H54 (cell line): ENCODE measurements at places on chromosomes 4 and X.
A peak's percentile ranks its signal among the peaks of the same experiment; 100 is the strongest.

DNA sequence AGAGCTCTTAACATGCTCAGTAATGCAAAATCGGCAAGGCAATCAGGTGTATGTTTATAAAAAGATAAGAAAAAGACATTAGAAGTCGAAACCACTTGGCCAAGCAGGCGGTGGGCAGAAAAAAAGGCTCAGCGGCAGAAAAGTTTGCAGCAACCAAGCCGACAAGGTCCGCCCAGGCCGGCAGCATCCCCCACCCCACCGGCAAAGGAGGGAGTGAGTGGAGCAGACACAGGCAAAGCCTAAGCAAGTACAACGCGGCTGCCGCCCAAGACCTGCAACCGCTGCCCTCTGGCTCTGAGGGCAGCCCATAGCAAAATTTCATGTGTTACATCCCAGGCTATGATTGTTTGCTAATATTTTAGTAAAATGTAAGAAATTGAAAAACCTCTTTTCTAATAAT lies 125.4 kb upstream of the ZCCHC13 start:
- DNase-seq, result no peak

DNA sequence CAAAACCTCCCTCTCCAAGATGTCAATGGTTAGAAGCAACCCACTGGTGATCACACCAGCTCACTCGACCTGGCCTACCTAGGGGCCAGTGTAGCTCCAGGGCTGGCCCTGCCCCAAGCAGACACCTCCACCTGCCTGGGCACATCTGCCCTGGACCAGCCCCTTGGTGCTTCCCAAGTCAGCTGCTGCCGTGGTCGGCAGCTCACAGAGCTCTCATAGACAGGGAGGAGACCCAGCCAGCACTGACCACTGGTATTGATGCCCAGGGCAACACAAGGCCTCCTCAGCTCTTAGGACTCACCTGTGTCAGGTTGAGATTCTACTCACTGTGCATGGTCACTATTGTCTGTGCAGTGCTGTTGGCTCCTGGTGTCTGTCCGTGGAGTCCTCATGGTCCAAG lies 51.7 kb downstream of the SEPSECS start:
- no peak for DNase-seq

- DNase-seq, result no peak
Measured at GRCh38 chr4:41933997-41934503, 1.2 kb upstream of the TMEM33 start.

DNA sequence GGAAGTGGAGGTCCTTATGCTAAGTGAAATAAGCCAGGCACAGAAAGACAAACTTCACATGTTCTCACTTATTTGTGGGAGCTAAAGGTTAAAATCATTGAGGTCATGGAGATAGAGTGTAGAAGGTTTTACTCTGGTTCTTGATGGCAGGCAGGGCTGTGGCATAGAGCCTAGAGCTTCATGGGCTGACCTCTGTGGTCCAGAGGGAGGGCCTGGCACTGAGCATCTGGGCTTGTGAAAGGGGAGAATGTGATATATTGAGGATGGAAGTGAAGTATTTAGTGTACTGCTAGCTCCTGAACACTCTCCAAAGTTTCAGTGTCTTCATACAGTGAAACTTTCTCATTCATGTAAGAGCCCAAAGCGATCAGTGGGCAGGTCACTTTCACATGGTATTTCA lies 71.3 kb upstream of the ANXA3 start:
- DNase-seq, result no peak

DNA sequence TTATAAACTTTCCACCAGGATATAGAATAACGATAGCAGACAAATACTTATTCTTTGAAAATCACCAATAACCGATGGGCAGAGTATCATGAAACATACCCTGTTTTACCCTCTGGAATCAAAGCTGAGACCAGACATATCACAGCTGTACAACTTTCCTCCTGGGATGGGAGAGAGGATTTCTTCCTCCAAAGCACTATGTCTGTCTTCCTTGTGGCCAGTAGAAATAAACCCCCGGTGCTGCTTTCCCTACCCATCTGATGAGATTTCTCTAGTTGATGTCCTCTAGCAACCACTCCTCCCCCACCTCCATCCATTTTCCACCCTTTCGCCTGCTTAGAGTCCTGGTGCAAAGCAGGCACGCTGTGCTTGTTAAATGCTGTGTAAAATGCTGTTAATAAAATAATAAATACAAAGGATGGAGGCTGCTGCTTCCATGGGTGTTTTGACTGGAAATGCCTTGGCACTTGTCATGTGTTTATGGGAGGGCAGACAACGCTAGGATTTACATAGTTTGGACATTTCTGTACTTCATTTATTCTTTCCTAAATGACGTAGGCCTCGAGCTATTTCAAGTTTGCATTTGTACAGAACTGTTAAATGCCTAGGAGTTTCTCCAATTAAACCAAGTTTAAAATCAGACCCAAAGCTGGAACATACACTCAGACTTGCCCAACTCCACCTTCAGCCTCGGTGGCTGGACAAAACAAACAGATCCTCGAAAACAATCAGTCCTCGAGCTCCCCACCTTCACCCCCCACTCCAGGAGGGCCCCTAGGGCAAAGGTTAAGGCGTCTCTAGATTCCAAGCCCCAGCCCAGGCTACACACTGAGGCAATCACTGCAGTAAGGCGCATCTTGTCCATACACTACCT lies 10.1 kb downstream of the BCOR start:
- DNase-seq, result no peak

- DNase-seq, result no peak
Measured at GRCh38 chr4:108149588-108150380, 18.9 kb downstream of the LEF1 start.

DNA sequence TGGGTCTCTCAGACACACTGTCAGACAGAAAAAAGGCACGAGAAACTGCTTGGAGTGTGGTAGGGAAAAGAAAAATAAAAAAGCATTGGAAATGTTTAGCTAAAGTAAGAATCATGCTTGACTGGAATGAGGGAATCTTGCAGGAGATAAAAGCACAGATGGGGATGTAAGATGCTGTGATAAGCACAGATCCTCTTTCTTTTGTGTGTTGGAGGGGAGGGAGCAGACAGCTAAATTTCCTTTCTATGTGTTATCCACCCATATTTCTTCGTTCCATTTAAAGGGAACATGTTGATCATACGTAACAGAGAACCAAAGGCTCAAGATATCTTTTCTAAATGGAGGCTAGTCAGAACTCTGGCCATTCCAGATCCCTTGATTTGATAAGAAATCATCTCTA lies 614.0 kb upstream of the LCORL start:
- no peak for DNase-seq

- DNase-seq, result no peak
Measured at GRCh38 chrX:150616863-150617198, 48.4 kb downstream of the MTM1 start.

DNA sequence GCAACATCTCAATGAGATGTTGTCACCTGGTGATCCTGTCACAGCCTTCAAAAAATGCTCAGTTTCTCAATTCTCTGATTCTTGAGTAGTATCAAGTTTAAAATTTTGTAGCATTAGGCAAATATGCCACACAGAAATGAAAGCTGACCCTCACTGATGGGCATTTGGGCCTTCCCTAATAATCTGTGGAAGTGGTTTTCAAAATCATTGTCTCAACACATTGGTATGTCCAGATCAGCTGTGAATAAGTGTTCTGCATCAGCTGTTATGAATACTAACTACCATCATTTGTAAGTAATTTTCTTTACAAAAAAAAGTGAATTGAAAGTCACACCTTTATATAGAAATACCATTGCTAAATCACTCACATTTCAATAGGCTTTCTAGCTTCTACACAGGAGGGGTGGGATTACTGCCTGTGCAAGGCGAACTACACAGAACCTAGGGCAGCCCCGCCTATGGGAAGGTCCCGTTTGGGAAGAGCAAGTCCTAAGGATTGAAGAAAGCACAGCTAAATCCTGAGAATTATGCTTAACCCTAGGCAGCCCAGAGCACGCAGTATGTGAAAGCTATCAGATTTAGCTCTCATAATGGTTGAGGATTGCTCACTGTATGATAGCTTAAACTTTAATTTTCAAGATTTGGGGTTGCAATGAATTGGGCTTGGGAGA lies 73.4 kb downstream of the GPC3 start:
- DNase-seq, result no peak

- no peak for DNase-seq
Measured at GRCh38 chr4:95640311-95640710, 91.5 kb upstream of the UNC5C start.

DNA sequence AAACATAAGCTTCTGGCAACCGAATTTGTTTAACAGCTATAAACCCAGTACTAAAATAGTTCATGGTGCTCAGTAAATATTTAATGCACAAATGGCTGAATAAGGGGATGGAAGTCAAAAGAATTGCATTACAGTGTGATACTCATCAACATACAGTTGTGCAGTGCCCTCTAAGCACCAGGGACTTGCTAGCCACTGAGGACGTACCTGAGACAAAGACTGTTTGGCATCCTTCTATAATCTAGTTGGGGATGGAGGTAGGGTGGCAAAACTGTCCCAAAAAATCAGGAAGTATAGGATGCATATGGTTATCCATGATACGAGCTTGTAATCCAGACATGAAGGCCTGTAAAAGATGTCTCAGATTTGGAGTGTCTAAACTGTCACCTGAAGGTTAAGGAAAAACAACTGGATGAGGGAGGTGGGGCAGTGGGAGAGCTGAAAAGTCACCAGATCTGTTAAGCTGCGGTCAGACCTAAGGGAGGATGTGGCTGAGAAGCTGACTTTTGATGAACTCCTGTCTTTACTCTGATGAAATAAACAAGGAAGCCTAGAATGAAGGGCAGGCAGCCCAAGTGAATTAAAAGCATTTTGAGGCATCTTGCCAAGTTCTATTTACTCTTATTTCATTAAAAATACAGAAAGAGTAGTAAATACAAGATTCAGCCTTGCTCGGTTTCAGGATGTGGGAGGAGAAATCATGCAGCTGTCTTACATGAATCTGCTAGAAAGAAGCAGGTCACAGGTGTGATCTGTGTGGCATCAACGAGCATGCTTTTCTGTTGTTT lies 12.0 kb upstream of the CD38 start:
- no peak for DNase-seq

DNA sequence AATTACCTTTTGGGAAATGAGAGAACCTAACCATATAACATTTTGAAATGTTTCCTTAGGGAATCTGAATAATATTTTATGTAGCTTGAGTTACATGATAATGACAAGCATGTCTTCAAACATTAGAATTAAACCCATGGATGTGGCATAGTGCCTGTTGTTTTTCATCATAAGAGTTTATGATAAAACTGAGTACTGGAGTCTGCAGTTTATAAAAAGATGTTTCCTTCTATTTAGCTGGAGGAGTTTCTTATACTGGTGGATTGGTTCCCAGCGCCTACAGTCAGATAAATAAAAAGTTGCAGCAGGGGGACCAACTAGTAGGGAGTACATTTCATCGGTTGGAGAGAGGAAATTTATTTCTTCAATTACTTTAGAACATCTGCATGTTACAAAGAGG lies 70.1 kb upstream of the PCDH18 start:
- DNase-seq, result no peak

DNA sequence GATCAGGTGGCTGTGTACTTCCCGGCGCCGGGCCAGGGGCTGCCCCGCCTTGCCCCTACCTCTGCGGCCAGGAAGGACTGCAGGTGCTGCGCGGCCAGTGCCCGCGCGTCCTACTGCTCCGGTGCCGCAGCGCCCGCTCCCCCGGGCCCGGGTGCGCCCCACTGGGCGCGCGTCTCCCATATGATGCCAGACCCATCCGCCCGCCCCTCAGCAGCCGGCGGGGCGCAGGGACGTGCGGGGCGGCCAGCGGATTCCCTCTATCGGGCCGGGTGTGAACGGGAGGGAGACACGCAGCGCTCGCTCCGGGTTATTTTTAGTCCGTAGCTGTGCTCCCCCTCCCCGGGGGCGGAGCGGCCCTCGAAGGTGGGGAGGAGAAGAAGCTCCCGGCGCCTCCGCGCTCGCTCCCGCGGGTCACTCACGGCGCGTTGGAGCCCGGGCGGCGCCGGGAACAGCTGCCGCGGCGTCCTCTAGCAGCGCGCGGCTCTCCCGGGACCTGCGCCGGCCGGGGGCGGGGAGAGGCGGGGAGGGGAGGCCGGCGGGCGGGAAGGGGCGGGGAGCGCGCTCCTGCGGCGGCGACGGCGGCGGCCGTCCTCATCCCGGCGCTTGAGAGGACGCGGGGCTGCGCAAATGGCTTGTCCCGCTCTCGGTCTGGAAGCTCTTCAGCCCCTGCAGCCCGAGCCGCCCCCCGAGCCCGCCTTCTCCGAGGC lies 103.6 kb downstream of the UCHL1 start:
- peak; percentile 40 for DNase-seq

- DNase-seq, result no peak
Measured at GRCh38 chr4:20151436-20151835, 100.3 kb upstream of the SLIT2 start.

DNA sequence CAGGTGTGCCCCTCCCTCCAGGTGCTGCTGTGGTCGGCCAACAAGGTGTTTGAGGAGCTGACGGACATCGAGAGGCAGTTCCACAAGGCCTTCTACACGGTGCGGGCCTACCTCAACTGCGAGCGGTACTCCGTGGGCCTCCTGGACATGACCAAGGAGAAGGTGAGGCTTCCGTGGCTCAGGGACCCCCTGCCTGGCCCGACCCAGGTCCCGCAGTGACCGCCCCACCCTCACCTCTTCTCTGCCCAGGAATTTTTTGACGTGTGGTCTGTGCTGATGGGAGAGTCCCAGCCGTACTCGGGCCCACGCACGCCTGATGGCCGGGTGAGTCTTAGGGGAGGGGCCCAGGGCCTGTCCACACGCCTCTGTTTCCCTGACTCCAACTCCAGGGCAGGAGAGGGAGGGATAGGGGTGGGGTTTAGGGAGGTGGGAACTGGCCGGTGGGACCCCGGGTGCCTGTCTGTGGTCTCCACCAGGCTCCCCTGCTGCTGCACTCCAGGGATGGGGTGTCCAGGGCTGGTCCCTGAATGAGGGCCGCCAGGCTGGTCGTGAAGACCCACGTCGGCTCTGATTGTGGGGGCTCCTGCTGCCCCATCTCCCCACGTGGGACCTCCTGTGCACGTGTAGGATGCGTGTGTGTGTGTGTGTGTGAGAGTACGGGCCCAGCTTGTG lies 20.1 kb downstream of the ATP5ME start:
- DNase-seq, result no peak

DNA sequence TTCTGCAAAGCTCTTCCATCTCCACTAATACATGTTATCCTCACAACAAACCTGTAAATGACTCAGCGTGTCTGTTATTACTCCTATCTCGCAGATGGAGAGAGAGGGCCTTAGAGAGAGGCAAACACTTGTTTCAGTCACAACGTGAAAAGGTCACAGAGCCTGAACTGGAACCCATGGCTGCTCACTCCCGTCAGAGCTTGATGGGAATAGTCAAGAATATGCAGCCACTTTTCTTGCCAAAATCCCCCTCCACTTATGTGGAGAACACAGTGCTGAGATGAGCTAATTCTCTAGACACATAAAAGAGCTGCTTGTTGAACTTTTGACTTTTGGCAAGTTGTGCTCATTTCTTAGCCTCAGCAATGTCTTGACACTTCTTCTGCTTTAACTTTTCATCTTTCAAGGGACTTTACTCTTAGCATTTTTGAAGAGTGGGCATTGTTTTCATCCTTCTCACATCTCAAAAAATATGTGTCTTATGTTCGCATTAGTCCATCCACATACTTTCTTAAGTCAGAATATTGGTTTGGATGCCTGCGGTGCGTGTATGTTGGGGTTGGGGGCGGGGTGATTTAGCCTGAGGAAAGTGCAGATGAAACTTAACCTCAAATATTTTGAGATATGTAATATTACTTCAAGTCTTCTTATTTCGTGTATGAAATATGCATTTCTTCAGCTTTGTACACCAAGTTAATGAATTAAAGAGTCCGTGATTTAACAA lies 69.2 kb downstream of the SYNPO2 start:
- no peak for DNase-seq

- peak; percentile 29 for DNase-seq
Measured at GRCh38 chr4:25172961-25173915, 13.0 kb upstream of the SEPSECS start.
